CD4-positive, alpha-beta T cell treated with Interleukin-6 for 4 hours (primary cell): ENCODE measurements at places on chromosomes 1 and 21.

DNA sequence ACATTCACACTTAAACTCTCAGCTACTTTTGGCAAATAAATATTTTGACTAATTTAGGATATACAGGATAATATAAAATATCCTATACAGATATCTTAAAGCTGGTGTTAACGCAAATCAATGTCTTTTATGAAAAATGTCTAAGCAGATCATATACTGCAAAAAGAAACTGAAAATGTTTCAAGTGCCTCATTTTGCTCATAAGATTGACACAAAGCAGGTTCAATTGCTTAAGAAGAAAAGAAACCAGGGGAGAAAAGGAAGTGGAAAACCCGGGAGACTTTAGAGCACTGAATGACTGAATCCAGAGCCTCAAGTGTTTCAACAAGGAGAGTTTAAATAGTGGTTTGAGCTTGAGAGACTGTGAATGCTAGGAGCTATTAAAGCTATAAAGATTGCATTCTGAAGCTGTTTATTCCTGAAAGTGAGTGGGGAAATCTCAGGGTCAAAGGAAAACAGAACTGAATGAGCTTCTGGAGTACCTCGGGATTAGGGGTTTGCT, 1943.0 kb downstream of the MRPL39 start:
- DNase-seq, result no peak

GRCh38 chr1:167056529-167057231, 33.5 kb downstream of the GPA33 start:
- no peak for DNase-seq

DNA sequence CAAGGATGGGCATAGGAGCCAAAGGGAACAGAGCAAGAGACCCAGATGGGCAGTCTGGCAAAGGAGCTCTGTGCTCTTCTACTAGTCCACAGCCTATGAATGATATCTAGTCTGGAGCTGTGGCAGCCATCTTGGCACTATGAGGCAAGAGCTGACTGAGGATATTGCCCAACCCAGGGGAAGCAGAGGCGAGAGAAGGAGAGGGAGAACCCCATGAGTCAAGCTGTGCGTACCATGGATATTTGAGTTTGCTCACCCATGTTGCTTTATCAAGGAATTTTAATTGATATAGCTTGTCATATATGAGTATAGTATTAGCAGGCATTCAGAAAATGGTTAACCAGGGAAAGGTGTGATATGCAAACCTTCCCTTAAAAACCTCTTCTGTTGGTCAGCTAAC, 420.9 kb downstream of the PRDM2 start:
- DNase-seq, result no peak

- no peak for DNase-seq
Observed at GRCh38 chr1:205610036-205610435, 21.8 kb downstream of the ELK4 start.

DNA sequence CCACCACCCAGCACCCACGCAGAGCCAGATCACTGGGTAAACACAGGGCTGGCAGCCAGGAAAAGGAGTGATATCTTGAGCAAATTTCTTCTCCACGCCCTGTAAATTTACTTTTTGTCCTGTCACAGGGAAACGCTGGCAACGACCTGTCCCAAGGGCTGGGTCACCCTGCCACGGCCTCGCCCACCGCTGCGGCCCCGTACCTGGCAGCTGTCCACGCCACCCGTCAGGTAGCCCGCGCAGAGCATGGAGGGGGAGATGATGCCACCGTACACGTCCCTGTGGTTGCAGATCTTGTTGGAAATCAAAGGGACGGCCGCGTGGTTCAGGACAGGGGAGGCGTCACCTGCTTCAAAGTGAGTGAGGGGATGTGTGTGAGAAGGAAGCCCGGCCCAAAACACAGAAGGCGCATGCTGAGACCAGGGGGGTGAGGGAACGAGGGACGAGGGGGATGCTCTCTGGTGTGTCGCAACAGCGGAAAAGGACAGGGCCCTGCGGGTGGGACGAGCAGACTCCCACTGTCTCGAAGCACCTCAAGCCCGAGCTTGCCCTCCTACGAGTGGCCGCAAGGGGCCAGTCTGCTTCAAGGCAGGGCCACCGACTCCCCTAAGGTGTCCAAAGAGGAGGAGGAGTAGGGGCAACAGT, 10.1 kb upstream of the TFF1 start:
- peak; percentile 74 for DNase-seq

DNA sequence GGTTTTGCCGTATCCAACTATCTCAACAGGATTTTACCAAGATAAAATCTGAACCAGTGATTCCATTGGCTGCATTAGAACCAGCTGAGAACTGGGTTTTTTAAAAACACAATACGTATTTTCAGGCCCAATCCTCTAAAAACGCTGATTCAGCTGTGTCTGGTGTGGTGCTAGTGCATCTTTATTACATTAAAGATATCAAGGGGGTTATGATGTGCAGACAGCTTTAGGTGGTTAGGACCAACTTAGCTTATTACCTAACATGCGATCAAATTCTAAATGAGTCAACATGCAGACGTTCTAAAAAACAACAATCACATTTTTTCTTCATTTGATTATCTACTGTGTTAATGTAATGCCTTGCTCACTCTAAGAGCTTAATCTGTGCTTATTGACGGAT, 32.0 kb upstream of the EXO1 start:
- DNase-seq, result no peak

DNA sequence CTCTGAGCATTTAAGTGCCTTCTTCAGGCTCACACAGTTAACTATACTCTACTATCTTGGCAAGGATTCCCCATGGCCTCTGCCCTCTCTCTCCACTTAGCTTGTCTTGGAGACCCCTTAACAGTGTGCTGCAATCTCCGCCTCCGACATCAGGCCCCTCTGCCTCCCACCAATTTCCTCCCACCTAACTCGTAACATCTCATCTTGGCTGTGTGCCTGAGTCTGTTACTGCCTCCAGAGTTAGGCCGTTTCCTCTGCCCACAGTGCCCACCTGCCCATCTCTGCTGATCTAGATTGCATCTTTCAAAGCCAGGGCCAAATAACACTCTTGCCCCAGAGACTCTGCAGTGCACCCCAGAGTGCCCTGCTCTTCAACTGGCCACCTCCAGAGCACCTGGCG, 244.3 kb upstream of the TMEM51 start:
- DNase-seq, result no peak
